ENCODE measurements at places on chromosomes 2 and 18.

GRCh38 chr2:159026170-159026569 lies 57.7 kb downstream of the TANC1 start:
- DNase-seq, result no peak

DNA sequence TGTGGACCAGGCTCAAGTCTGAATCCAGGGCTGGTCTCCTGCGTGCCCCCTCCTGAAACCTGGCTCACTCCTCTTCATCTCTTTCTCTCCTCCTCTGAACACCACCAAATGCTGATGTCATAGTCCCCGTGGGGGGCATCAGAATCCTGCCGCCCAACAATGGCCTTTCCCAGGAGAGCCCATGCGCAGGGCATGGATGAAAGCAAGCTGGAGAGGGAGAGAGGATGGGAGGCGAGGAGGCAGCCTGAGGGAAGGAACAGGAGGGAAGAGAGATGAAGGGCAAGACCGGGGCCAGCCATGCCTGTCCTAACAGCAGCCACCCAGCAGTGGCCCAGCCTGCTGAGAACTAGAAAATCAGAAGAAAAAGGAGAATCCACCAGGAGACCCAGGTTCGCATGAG lies 22.3 kb upstream of the LPIN1 start:
- DNase-seq, result no peak

GRCh38 chr18:68428661-68429060 lies 286.2 kb downstream of the TMX3 start:
- no peak for DNase-seq

DNA sequence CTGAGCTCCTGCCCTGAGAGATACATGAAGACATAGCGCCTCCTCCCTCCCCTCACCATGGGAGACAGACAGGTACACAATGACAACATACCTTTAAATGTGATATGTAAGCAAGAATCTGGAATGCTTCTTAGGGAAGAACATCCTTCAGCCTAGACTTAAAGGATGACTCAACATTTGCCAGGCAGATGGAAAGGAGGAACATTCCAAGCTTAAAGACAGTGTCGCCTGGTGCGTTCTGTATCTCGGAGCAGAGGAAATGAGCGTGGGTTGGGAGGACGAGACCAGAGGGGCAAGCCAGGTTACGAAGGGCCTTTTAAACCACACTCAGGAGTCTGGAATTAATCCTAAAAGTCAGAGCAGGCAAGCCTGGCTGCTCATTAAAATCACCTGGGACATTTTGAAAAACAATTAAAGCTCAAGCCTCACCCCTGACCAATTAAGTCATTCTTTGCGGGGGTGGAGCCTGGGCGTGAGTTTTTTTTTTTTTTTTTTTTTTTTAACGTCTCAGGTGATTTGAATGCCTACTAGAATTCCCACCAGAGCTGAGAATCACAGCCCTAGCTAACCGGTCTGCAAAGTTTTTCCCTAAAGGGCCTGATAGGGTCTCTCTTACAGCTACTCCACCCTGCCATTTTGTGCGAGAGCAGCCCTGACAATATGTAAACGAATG lies 131.2 kb upstream of the SEC11C start:
- DNase-seq, result no peak

DNA sequence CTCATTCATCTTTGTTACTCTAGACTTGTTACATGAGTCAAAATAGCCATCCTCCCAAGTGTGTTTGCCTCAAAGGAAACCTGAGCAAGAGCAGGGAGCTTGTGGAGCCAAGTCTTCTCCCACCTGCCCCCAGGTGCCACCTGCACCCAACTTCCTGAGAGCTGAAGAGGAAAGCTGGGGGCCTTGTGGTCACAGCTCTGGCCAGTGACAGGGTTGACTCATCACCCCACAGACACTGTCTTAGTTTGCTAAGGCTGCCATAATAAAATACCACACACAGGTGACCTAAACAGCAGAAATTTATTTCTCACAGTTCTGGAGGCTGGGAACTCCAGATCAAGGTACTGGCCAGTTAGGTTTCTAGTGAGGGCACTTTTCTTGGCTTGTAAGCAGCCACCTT lies 99.6 kb downstream of the TPGS2 start:
- no peak for DNase-seq

GRCh38 chr2:169002161-169002738 lies 28.9 kb downstream of the ABCB11 start:
- no peak for DNase-seq

GRCh38 chr2:186068139-186068801 lies 329.7 kb downstream of the FSIP2 start:
- DNase-seq, result no peak

GRCh38 chr2:233807966-233808935 lies 30.1 kb downstream of the MROH2A start:
- no peak for DNase-seq

Data from activated CD8-positive, alpha-beta memory T cell treated with anti-CD3 and anti-CD28 coated beads for 48 hours (primary cell).